ENCODE measurements at places on chromosomes 5 and 9. TPM values are rescaled to one million over a fixed set of nuclear protein-coding genes. Genes with fewer than 3 reads are reported as not detected.

The FUT7 gene
- not detected for total RNA-seq

The FAM221B gene
- total RNA-seq, result not detected

The TAF9 gene
- total RNA-seq, result 118 TPM

The IFNA13 gene
- not detected for total RNA-seq
